ENCODE measurements at places on chromosomes 5 and 9.

- peak; percentile 58 for DNase-seq
Measured at GRCh38 chr5:10704949-10705621, 55.9 kb downstream of the DAP start.

DNA sequence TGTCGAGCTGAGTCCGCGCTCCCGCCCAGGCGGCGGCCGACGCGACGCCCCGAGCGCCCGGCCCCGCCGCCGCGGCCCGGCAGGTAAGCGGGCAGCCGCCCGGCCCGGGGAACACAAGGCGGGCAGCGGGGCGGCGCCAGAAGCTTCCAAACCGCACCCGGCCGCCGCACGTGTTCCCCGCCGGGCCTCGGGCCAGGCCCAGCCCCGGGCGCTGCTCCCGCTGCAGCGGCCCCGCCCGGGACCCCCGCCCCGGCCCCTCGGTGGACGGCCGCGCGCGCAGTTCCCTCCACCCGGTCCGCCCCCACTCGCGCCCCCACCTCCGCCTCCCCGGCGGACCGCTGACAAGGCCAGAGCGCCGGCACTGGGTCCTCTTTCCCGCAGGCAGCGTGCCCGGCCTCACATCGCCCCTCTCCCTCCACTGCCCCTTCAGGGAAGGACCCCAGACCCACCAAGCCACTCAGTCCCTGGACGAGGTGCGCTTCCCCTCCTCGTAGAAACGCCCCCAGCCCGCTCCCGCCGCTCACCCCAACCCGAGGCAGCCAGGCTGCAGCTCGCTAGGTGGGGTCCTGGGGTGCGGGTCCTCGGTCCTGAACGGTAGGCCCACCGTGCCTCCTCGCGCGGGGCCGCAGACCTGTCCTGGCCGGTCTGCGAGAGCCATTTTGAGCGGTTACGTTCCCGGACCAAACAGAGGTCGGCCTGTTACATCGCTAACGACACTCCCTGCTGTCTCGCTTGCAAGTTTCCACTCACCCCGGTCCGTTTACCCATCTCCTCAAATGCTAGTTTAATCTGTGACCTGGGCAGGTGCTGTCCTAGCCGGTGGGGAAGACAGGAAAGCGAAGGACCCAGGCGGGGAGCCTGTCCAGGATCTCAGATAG lies 475 bp downstream of the WDR5 start:
- peak; percentile 8 for DNase-seq

- DNase-seq = peak; percentile 82
Measured at GRCh38 chr5:168076561-168076991, 214.9 kb upstream of the WWC1 start.

GRCh38 chr5:63820577-63820976 lies 141.7 kb downstream of the HTR1A start:
- no peak for DNase-seq

GRCh38 chr5:176201811-176202210 lies 36.4 kb upstream of the SIMC1 start:
- DNase-seq = no peak

GRCh38 chr9:37784291-37784615 lies 611 bp downstream of the EXOSC3 start:
- DNase-seq = no peak

- peak; percentile 53 for DNase-seq
Measured at GRCh38 chr5:91030521-91031401, 352.4 kb downstream of the ARRDC3 start.

GRCh38 chr5:180868960-180869359 lies 7.9 kb upstream of the ZFP62 start:
- DNase-seq = peak; percentile 69

DNA sequence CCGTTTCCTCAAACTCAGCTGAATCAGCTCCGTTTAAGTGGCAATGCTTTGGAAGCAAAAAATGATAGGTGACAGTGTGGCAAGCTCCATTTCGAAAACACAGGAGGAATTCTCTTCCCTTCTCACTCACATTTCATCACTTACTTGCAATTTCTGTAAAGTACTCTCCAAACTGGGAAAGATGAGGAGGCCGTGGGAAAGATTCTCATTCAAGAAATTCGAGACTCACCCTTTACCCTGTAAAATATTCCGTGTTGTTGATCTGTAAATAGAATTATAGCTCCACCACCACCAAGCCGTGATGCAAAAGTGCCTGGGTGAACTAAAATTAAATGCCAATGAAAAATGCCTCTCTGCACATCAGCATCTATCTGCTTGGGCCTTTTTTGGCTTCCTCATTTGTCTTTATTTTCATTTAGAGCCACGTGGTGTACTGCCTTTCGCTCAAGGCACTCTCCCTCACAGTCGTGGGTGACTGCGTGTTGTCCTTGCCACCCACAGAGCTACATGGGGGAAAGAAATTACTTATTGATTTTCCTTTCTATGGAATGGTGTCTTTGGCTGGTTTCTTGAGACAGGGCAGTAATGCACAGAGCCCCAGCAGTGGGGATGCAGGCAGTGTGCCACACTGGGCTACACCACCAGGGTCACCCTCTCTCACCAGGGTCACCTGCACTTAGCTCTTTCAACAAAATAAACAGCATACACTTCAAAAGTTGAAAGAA lies 289.3 kb upstream of the TAS2R1 start:
- no peak for DNase-seq

DNA sequence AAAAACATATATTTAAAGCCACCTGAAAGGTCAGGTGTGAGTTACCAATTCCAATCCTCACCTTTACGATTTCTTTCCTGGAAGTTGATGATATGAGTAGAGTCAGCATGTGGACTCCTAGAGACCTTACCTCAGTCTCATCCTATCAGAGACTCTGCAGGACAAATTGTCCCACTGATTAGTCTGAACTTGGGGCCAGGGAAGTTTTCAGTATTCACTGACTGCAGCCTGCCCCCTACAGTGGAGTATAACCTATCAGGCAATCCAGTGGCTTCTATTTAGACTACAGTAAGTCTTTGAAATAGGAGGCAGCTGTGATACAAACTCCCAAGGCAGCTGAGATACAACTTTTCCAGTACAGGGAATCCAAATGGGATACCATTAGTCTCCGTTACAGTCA lies 449.4 kb upstream of the CDH10 start:
- DNase-seq = no peak

DNA sequence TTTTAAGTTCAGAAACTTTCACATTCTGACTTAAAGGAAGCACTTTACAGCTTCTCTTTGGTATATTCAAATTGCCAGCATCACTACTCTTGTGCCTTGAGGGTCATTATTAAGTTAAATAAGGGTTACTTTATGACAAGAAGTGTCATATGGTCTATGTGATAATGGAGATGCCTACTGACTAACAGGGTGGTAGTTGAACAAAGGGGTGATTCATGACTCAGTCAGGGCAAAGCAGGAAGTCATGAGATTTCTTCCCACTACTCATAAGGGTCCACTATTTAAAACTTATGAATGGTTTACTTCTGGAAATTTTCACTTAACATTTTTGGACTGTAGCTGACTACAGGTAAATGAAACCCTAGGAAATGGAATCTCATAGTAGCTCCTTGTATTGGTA lies 938.3 kb upstream of the PTPRD start:
- no peak for DNase-seq

DNA sequence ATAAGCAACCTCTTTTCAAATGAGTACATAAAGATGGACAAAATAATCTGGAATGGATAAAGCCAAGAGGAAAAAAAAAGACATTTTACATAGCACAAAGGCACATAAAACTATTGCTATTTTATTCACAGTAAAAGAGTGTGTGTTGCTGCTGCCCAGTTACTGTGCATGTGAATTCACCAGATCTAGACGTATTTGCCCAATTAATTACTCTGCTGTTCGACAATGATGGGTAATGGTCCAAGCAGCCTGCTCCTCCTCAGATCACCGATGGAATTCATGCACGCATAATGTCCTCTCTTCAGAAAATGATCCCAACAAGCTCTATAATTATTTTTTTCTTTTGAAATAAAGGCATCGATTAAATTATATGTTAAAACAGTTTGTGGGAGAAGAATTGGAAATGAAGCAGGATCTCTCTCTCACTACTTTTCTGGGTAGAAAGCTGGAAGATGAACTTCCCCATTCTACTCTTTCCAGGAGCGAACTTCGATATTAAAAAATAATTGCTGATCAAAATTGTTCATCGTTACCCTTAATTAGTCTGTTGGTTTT lies 357.4 kb upstream of the CCNH start:
- no peak for DNase-seq

- DNase-seq = peak; percentile 61
Measured at GRCh38 chr9:84397822-84398221, 57.3 kb upstream of the SLC28A3 start.

DNA sequence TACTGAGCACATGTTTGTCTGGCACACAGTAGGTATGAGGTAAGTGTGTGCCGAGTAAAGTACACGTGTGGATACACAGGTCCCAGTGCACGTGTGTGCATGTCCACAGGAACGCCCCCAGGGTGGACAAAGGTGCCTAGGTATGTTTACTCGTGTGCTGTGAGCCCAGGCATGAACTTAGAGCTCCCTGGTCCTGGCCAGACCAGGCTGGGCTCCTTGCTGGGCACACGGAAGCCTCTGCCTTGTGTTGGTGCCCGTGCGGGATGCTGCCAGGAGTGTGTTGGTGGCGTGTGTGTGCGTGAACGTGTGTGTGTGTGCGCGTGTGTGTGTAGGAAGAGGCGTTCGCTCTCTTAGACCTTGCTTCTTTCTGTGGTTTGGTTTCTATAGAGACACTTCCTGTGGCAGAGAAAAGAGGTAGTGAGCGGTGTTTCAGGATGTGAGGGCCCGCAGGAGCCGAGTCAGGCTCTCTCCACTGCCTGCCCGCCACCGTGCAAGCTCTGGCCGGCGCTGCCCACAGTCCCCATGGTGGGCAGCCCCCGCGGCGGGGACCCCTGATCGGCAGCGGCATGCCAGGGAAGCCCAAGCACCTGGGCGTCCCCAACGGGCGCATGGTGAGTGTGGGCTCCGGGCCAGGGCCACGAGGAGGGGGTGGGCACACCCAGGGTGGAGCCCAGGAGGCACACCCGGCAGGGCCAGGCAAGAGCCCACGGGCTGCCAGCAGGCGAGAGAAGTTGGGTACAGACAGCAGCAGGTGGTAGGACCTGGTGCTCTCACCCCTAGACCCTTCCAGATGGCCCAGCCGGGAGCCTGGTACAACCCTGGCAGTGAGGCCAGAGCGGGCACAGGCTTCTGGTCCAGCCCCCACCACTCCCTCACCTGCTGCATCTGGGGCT lies at the start of gene RGS14:
TSS of gene RGS14 (plus strand) at position 466 of the 893 bp plus-strand sequence. CDS start at position 567, 101 bp downstream.
- DNase-seq = peak; percentile 56

- no peak for DNase-seq
Measured at GRCh38 chr9:36966371-36967097, 67.5 kb downstream of the PAX5 start.

GRCh38 chr5:176633598-176633997 lies 3.1 kb downstream of the EIF4E1B start:
- no peak for DNase-seq

DNA sequence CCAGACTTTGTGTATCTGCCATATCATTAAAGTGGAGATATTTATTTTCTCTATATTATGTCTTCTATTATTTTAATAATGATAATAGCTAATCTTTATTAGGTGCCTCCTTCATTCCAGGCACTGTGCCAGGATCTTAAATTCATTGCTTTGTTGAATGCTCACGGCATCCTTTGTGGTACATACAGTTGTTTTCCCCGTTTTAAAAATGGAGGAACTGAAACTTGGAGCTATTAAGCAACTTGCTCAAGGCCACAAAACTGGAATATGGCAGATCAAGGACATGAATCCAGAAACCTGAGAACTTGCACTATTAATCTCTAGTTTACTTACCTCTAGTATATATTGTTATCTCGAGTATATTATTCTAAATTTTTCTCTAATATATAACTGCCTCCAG lies 41.5 kb upstream of the PPP3R2 start:
- DNase-seq = no peak

- peak; percentile 93 for DNase-seq
Measured at GRCh38 chr9:136118320-136119060, at the start of gene TMEM250. Gene TMEM250 (minus strand): TSS chr9:136118875. CDS start chr9:136116900, 1,975 bp downstream.

DNA sequence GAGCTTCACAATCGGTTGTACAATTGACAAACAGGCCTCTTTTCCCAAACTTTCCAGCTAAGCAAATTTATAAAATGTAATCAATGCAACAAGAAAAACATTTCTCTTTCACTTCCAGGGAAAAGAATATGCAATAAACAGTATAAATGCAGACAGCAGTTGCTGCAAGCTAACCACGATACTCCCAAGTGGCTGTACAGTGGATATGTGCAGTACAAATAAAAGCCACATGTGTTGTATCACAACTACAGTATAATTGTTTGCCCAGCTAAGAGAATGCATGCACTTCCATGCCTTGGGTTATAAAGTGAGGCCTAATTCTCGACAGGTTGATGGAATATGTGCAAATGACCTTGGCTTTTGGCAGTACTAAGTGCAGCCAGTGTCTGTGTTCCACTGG lies 16.7 kb upstream of the PDCL start:
- DNase-seq = no peak

DNA sequence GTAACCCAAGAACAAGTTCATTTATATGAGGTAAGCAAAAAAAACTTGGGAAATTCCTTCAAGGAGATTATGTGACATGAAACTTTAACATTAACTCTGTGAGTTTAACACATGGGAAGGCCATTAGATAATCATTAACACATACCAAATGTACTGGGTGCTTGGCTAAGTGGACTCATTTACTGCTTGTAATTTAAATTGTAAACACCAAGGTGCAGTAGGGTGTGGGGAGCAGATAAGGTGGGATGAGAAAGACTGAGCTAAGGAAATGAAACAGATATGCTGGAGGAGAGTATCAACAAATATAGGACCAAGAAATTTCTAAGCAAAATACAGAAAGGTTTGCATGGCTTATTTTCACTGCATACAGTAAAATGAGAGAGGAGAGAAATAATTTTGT lies 2384.8 kb upstream of the ACO1 start:
- DNase-seq = no peak

GRCh38 chr9:127754099-127755060 lies 19.3 kb upstream of the TOR2A start:
- no peak for DNase-seq

DNA sequence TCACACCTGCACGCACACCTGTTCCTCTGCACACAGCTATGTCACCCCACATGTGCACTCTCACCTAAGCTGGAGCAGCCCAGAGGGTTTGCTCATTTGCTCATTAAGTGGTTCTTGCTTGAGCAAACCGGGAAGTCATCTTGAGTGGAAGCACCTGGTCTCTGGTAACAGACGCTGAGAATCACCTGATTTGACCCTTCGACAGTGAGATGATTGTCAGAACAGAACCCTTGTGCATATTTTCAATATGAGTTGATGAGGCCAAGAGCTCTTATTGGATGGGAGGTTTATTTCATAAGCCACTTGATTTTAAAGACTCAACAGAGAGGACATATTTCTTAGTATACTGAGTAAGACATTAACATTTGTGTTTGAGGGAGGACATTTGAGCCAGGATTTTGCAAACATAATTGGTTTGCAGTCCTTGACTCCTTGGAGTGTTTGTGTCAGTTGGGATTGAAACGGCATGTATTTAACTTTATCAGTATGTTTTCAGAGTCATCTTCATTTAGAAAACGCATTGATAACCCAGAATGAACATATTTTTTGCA lies 22.1 kb upstream of the LPCAT1 start:
- peak; percentile 37 for DNase-seq

Measured in amniotic epithelial cell (primary cell).